ENCODE measurements at places on chromosomes 2 and 18. TPM values are rescaled to one million over a fixed set of nuclear protein-coding genes. Genes with fewer than 3 reads are reported as not detected.

- no peak overlapping the region for H3K27ac ChIP-seq
- no peaks in the 10 kb centered on the region for H3K36me3 ChIP-seq
- H3K4me3 ChIP-seq = no peak overlapping the region
- H3K27me3 ChIP-seq = no peaks in the 10 kb centered on the region
Observed at GRCh38 chr2:225739328-225739727, 339.8 kb downstream of the NYAP2 start.

DNA sequence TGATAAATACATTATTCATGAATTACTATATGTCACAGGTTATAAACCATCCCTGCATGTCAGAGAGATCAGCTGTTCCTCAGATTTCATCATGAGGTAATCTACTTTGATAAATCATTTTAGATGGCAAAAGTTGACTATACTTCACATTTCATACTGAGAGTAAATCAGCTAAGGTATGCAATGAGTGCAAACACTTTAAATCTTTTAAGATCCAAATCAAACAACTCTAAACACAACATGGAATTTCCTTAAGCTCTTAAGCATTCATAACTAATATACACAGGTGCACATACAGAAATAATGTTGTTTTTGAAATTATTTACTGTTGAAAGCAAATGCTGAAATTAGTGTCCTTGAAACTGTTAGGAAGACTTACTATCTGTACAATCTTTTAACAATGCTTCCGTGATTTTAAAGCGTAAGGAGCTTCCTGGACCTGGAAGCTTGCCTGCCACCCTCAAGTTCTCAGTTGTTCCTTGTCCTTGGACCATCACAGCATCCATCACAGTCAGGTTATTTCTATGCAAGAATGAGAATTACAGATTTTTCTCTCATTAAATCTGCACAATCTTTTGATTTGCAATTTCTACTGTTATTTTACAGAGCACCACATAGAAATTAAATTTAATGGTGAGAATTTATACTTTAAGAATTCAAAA, 83.2 kb downstream of the ZAP70 start:
- H3K27me3 ChIP-seq = no peaks in the 10 kb centered on the region
- no peak overlapping the region for H3K27ac ChIP-seq
- no peaks in the 10 kb centered on the region for H3K4me1 ChIP-seq
- no peak for DNase-seq

DNA sequence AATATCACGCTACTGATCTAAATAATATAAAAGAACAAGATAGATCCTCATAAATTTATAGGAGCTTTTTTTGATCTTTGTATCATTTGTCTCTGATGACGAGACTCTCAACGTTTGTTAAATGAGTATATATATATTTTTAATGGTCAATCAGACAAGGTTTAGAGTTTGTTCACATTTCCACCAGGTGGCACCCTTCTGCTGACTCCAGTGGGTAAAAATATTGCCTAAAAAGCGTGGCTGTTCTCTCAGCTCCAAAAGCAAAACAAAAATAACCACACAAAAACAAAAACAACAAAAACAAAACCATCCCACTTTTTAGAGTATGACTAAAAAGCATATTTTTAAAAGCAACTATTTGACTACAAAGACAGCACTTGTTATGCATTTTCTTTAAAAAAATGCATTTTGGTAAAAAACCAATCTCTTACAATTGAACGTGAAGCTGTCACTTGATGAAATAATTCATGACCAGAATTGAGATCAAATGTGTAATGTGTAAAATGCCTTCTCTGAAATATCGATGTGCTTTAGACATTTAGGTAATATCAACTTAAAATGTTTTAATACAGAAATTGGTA, 723.2 kb downstream of the DPP10 start:
- H3K27me3 ChIP-seq = no peaks in the 10 kb centered on the region
- no peak overlapping the region for H3K27ac ChIP-seq
- DNase-seq = no peak
- H3K4me1 ChIP-seq = no peaks in the 10 kb centered on the region

DNA sequence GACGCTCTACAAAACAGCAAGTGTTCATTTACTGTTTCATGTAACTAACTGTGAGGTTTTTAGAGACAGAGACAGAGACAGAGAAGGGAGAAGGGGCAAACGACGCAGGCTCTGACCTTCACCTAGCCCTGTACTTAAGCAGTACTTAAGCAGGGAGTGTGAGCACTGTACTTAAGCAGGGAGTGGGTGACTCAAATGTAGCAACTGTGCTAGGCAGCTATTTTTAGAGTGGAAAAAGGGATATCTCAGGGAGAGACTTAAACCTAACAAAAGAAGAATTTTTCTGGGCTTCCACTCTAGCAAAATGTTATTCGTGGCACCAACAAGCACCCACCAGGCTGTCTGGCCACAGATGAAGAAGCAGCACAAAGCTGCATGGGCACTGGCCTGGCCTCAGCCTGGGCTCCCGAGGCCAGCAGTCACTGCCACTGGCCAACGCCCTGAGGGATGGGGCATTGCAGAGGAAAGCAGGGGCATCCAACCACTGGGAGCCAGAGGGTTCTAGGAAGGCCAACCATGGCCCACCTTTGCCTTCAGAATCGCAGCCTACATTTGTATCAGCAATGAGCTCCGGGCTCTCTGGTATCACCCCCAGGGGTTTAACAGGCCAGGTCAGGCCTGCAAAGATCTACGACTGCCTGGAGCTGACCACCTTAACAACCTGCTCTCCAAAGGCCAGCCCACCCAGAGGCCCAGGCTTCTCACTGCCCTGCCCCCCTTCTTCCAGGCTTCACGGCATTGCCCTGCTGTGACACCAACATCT, 154.3 kb downstream of the TTC32 start:
- H3K4me3 ChIP-seq = no peak overlapping the region

DNA sequence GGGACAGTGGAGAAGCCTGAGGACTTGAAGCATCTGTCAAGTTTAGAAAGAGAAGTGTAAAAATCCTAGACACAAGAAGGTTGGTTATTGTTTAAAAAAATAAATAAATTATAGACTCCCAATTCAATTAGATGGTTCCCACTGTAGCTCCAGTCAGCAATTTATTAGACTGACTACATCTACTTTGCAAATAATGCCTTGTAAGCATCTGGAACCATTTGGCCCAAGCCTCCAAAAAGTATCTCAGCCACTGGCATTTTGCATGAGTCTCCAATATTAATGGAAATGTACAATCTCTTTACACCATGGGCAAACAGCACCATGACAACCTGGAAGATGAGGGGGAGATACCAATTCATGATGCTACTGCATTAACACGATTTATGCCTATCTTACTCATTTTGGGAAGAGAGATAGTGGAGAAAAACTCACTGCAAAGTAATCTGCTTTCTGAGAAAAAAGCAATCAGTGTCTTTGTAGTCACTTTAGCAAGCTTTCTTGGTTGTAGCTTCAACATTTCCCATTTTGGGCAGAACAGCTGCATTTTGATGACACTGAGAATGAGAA, 2.8 kb downstream of the NYAP2 start:
- DNase-seq = no peak
- H3K27ac ChIP-seq = no peak overlapping the region
- no peaks in the 10 kb centered on the region for H3K27me3 ChIP-seq
- no peak overlapping the region for H3K4me3 ChIP-seq
- no peaks in the 10 kb centered on the region for H3K4me1 ChIP-seq

- DNase-seq = no peak
- no peaks in the 10 kb centered on the region for H3K36me3 ChIP-seq
- H3K27ac ChIP-seq = no peak overlapping the region
- no peak overlapping the region for H3K4me3 ChIP-seq
- no peaks in the 10 kb centered on the region for H3K27me3 ChIP-seq
- H3K4me1 ChIP-seq = peaks cover 19% of the 10 kb centered on the region
Observed at GRCh38 chr2:183031911-183032794, 6.1 kb downstream of the NCKAP1 start.

- no peaks in the 10 kb centered on the region for H3K4me1 ChIP-seq
- DNase-seq = no peak
- no peak overlapping the region for H3K4me3 ChIP-seq
- H3K36me3 ChIP-seq = no peaks in the 10 kb centered on the region
Observed at GRCh38 chr18:50721006-50721405, 98.8 kb downstream of the MRO start.

DNA sequence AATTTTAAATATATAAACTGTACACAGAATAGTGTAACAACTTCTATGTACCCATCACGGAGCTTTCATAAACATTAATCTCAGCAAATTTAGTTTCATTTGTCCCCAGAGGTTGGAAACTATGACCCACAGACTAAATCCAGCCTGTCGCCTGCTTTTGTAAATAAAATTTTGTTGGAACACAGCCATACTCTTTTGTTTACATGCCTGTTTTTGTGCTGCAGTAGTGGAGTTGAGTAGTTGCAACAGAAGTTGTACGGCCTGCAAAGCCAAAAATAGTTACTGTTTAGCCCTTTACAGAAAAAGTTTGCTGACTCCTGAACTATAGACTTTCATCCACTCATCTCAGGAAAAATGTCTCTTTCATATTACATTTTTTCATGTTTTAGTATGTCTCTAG, 39.8 kb downstream of the RBM45 start:
- H3K4me3 ChIP-seq = no peak overlapping the region
- no peaks in the 10 kb centered on the region for H3K4me1 ChIP-seq

GRCh38 chr2:96954011-96954846, 32.2 kb downstream of the FAM178B start:
- peak; percentile 58 for DNase-seq
- H3K27me3 ChIP-seq = no peaks in the 10 kb centered on the region
- H3K4me1 ChIP-seq = peaks cover 28% of the 10 kb centered on the region

DNA sequence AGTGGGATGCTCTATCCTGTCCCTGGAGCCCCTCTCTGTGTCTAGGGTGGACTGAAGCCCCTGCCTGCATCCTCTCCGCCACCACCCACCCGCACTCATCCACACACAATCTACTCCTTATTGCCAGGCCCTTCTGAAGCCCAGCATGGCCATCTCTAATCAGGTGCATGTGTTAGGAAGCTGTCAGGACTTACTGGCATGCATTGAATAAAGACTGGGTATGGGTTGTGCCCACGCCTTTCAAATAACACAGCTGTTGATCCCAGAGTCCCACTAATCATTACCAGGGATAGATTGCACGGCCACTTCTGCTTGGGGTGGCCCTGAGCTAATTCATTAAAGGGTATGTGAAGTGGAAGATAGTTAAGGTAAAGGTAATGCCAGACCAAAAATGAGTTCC, 88.4 kb downstream of the CABLES1 start:
- H3K27me3 ChIP-seq = no peaks in the 10 kb centered on the region
- H3K4me1 ChIP-seq = no peaks in the 10 kb centered on the region
- no peak overlapping the region for H3K27ac ChIP-seq

GRCh38 chr2:1849450-1849849, 105.1 kb upstream of the PXDN start:
- peaks cover 2% of the 10 kb centered on the region for H3K27me3 ChIP-seq
- no peak overlapping the region for H3K27ac ChIP-seq
- DNase-seq = no peak
- no peak overlapping the region for H3K4me3 ChIP-seq

GRCh38 chr2:47849368-47849767, 56.9 kb downstream of the FBXO11 start:
- no peak overlapping the region for H3K27ac ChIP-seq
- DNase-seq = no peak
- peaks cover 9% of the 10 kb centered on the region for H3K4me1 ChIP-seq
- H3K27me3 ChIP-seq = no peaks in the 10 kb centered on the region

GRCh38 chr2:148521181-148521580, 123.4 kb upstream of the EPC2 start:
- peaks cover 60% of the 10 kb centered on the region for H3K4me1 ChIP-seq
- DNase-seq = no peak
- H3K36me3 ChIP-seq = no peaks in the 10 kb centered on the region

GRCh38 chr2:128329607-128330006, 10.9 kb upstream of the HS6ST1 start:
- no peaks in the 10 kb centered on the region for H3K4me1 ChIP-seq
- H3K27me3 ChIP-seq = no peaks in the 10 kb centered on the region
- no peak overlapping the region for H3K4me3 ChIP-seq
- DNase-seq = no peak

DNA sequence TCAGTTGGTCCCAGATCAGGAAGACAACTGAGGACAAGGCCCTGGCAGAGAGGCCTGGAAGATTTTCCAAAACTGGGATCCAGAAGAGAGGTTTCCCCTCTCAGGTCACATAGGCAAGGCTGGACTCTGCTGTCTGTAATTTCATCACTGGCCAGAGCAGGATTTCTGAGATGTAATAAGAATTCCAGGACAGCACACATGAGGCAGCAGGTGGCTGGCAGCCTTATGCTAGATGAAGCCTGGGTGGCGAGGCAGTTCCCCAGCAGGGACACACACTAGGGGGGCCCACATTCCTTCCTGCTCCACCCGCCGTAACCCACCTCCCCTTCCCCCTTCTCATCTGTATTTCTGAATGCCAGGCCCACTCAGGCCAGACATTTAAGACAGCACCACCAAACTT, 98.6 kb downstream of the HNRNPLL start:
- DNase-seq = no peak
- H3K36me3 ChIP-seq = no peaks in the 10 kb centered on the region
- H3K27ac ChIP-seq = no peak overlapping the region

DNA sequence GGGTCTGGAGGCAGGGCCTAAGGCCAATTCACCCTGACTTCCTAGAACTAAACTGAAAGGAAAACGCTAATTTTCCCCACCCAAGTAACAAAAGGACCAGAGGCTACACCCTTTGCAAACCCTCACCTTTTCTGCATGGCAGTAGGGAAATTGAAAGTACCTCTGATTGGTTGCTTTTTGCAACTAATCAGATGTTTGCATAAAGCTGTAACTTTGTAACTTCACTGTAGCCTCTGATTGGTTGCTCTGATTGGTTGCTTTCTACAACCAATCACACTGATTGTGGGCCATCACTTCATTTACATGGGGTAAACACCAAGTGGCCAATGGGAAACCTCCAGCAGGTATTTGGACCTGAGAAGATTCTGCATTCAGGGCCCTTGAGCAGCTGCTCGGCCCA, 20.8 kb downstream of the EIPR1 start:
- H3K36me3 ChIP-seq = peaks cover 8% of the 10 kb centered on the region
- DNase-seq = no peak
- no peak overlapping the region for H3K27ac ChIP-seq
- no peaks in the 10 kb centered on the region for H3K27me3 ChIP-seq
- no peaks in the 10 kb centered on the region for H3K4me1 ChIP-seq
- H3K4me3 ChIP-seq = no peak overlapping the region

DNA sequence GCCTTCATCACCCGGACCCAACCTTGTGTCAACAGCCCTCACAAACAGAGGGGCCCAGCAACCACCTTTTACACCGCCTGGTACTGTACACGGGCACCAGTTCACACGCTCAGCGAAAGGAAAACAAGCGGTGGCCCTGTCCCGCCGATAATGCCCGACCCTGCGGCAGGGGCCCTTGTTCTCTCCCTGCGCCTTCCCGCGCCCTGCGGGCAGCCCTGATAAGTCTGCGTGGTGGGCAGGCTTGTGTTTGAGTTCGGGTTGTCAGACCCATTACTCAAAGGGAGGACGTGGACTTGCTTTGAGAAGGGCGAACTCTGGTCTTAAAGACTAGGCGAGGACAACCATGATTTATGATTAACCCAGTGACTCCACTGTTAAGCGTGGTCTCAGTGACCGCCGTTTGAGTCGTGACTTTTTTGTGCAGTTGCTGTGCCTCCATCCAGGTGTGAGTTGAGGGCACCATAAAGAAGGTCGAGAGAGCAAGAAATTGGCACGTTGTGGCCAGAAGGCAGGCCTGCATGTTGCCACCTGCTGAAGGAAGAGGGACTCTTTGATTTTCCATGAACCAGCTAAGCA, 167.4 kb upstream of the GATA6 start:
- no peaks in the 10 kb centered on the region for H3K27me3 ChIP-seq
- no peaks in the 10 kb centered on the region for H3K36me3 ChIP-seq
- no peak overlapping the region for H3K27ac ChIP-seq
- no peak overlapping the region for H3K4me3 ChIP-seq

Gene SLC4A5
- 10.9 TPM for total RNA-seq

Gene QPCT
- total RNA-seq = 1.2 TPM

Gene TSN
- total RNA-seq = 52.4 TPM

Gene OSBPL6
- total RNA-seq = 0.14 TPM
